Left renal cortex interstitium (tissue), 4 donors: ENCODE measurements at places on chromosomes 12 and 14. TPM values are rescaled to one million over a fixed set of nuclear protein-coding genes. Genes with fewer than 3 reads are reported as not detected.

TAS2R50 gene
- not detected for polyA plus RNA-seq

PDE6H gene
- polyA plus RNA-seq, result not detected

PNP gene
- polyA plus RNA-seq, result 95.5 TPM

KRT85 gene
- not detected for polyA plus RNA-seq

TMEM132C gene
- 1.9 TPM for polyA plus RNA-seq

NGB gene
- polyA plus RNA-seq, result not detected

CATSPERB gene
- 0.60 TPM for polyA plus RNA-seq

LRP1-AS gene
- not detected for polyA plus RNA-seq

AKAP5 gene
- 5.6 TPM for polyA plus RNA-seq

SERPINA1 gene
- polyA plus RNA-seq, result 51.1 TPM

FOXA1 gene
- 4.9 TPM for polyA plus RNA-seq

FKBP3 gene
- 136 TPM for polyA plus RNA-seq

MFAP5 gene
- polyA plus RNA-seq, result 1.2 TPM
